DND-41 (cell line): ENCODE measurements at places on chromosomes 1 and 21.

DNA sequence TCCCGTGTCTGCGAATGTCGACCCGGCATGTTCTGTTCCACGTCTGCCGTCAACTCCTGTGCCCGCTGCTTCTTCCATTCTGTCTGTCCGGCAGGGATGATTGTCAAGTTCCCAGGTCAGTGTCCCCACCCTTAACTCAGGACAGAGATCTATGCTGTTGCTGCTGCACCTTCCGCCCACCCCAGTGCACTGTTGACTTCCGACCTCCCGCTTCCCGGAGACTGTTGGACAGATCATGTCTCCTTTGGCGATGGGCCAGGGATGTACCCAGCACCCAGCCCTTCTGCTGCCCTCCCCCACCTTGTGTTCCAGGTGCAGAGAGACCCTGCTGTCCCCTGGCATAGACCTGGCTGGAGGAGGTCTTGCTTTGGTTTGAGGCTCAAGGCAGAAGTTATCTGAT lies 41.3 kb downstream of the TNFRSF8 start:
- H3K4me1 ChIP-seq, result no peaks in the 10 kb centered on the region
- H3K27me3 ChIP-seq, result no peaks in the 10 kb centered on the region
- no peak overlapping the region for H3K27ac ChIP-seq
- H3K4me3 ChIP-seq, result no peak overlapping the region
- DNase-seq, result no peak

DNA sequence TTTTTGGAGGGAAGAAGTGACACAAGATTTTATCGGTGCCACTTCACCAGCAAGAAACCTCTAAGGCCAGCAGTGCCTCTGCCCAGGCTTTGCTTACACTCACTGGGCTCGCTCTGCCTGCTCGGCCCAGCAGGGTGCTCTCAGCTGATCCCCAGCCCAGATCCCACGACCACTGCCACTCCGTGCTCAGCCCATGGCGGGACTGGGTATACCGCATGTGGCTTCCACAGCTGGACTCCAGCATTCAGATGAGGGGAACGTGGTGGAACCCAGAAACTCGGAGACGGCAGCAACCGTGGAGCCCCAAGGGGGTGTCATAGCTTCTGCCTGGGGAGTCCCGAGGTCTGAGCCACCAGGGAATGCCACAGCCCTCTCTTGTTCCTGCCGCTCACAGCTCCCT lies 12.9 kb downstream of the USP25 start:
- no peak for DNase-seq
- H3K4me3 ChIP-seq, result no peak overlapping the region
- peaks cover 11% of the 10 kb centered on the region; the same call in 1 of the 2 replicates for H3K36me3 ChIP-seq
- H3K4me1 ChIP-seq, result no peaks in the 10 kb centered on the region
- H3K27me3 ChIP-seq, result no peaks in the 10 kb centered on the region

DNA sequence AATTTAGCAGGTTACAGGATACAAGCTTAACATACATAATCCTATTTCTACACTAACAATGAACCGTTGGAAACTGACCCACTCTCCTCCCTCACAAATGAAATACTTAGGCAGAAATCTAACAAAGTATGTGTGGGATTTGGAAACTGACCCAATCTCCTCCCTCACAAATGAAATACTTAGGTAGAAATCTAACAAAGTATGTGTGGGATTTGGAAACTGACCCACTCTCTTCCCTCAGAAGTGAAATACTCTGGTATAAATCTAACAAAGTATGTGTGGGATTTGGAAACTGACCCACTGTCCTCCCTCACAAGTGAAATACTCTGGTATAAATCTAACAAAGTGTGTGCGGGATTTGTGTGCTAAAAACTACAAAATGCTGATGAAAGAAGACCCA lies 60.3 kb downstream of the TRAF5 start:
- no peak overlapping the region for H3K27ac ChIP-seq
- DNase-seq, result no peak
- no peaks in the 10 kb centered on the region for H3K36me3 ChIP-seq
- no peaks in the 10 kb centered on the region for H3K4me1 ChIP-seq

GRCh38 chr1:211580303-211580687 lies 1.3 kb upstream of the SLC30A1 start:
- peaks cover 8% of the 10 kb centered on the region for H3K36me3 ChIP-seq
- no peak overlapping the region for H3K4me3 ChIP-seq
- no peaks in the 10 kb centered on the region for H3K27me3 ChIP-seq
- DNase-seq, result no peak
- H3K27ac ChIP-seq, result no peak overlapping the region

GRCh38 chr1:106954661-106955229 lies 101.7 kb upstream of the PRMT6 start:
- no peaks in the 10 kb centered on the region for H3K4me1 ChIP-seq
- no peak overlapping the region for H3K4me3 ChIP-seq
- H3K27me3 ChIP-seq, result peaks cover 8% of the 10 kb centered on the region
- no peak overlapping the region for H3K27ac ChIP-seq
- H3K36me3 ChIP-seq, result no peaks in the 10 kb centered on the region

GRCh38 chr1:68206848-68207689 lies 25.3 kb downstream of the WLS start:
- DNase-seq, result no peak
- H3K27ac ChIP-seq, result no peak overlapping the region
- no peak overlapping the region for H3K4me3 ChIP-seq
- H3K4me1 ChIP-seq, result no peaks in the 10 kb centered on the region
- H3K36me3 ChIP-seq, result no peaks in the 10 kb centered on the region
- H3K27me3 ChIP-seq, result no peaks in the 10 kb centered on the region

- no peaks in the 10 kb centered on the region for H3K36me3 ChIP-seq
- no peaks in the 10 kb centered on the region for H3K4me1 ChIP-seq
- no peak for DNase-seq
Measured at GRCh38 chr1:53902235-53903138, 8.5 kb downstream of the DIO1 start.

- H3K27ac ChIP-seq, result no peak overlapping the region
- H3K36me3 ChIP-seq, result no peaks in the 10 kb centered on the region
- DNase-seq, result no peak
Measured at GRCh38 chr1:64495878-64496277, 25.9 kb downstream of the CACHD1 start.
